ENCODE measurements at places on chromosomes 1 and 21. TPM values are rescaled to one million over a fixed set of nuclear protein-coding genes. Genes with fewer than 3 reads are reported as not detected.

The LPAR3 gene
- total RNA-seq, result 0.59 TPM

The HSPB7 gene
- not detected for total RNA-seq

The SON gene
- 474 TPM for total RNA-seq

The INSRR gene
- not detected for total RNA-seq

The BATF3 gene
- 25.2 TPM for total RNA-seq

The MTF1 gene
- 30.5 TPM for total RNA-seq

The TIAM1 gene
- 0.84 TPM for total RNA-seq

The DSCAM gene
- not detected for total RNA-seq

The URB1 gene
- 18.1 TPM for total RNA-seq

The DNAI4 gene
- total RNA-seq, result 3.4 TPM

The SLFNL1 gene
- 0.47 TPM for total RNA-seq

The PDIK1L gene
- total RNA-seq, result 9.4 TPM

The GPR61 gene
- total RNA-seq, result not detected

The FCRL2 gene
- 51.6 TPM for total RNA-seq

The NOS1AP gene
- not detected for total RNA-seq

The PTPN22 gene
- 26.1 TPM for total RNA-seq

The SLC19A2 gene
- total RNA-seq, result 3.6 TPM

The ANGPTL7 gene
- not detected for total RNA-seq

The S100A9 gene
- total RNA-seq, result 2.6 TPM

The LDLRAD1 gene
- total RNA-seq, result not detected

The ADORA1 gene
- not detected for total RNA-seq

The SNIP1 gene
- 34.7 TPM for total RNA-seq

The RXRG gene
- total RNA-seq, result not detected

The HSD3B2 gene
- not detected for total RNA-seq

The PGLYRP4 gene
- not detected for total RNA-seq

Measured in activated B cell treated with CpG ODN at 0.5 μM for 24 hours (primary cell).